Prostate gland (tissue), 2 donors: ENCODE measurements at places on chromosomes 1 and 21.

- DNase-seq = no peak
Measured at GRCh38 chr1:44418022-44418673, 13.1 kb downstream of the RNF220 start.

GRCh38 chr1:39657402-39657801 lies 14.5 kb downstream of the NT5C1A start:
- DNase-seq = no peak

- no peak for DNase-seq
Measured at GRCh38 chr1:98344731-98345130, 316.8 kb upstream of the SNX7 start.

- DNase-seq = no peak
Measured at GRCh38 chr1:200493344-200493743, 83.5 kb upstream of the ZNF281 start.

GRCh38 chr1:184665360-184665759 lies 89.3 kb downstream of the EDEM3 start:
- no peak for DNase-seq

GRCh38 chr1:78240191-78240590 lies 194.4 kb downstream of the GIPC2 start:
- DNase-seq = no peak

GRCh38 chr1:70112838-70113237 lies 92.5 kb downstream of the LRRC40 start:
- no peak for DNase-seq

- DNase-seq = no peak
Measured at GRCh38 chr1:234260578-234260977, 112.7 kb upstream of the COA6 start.

DNA sequence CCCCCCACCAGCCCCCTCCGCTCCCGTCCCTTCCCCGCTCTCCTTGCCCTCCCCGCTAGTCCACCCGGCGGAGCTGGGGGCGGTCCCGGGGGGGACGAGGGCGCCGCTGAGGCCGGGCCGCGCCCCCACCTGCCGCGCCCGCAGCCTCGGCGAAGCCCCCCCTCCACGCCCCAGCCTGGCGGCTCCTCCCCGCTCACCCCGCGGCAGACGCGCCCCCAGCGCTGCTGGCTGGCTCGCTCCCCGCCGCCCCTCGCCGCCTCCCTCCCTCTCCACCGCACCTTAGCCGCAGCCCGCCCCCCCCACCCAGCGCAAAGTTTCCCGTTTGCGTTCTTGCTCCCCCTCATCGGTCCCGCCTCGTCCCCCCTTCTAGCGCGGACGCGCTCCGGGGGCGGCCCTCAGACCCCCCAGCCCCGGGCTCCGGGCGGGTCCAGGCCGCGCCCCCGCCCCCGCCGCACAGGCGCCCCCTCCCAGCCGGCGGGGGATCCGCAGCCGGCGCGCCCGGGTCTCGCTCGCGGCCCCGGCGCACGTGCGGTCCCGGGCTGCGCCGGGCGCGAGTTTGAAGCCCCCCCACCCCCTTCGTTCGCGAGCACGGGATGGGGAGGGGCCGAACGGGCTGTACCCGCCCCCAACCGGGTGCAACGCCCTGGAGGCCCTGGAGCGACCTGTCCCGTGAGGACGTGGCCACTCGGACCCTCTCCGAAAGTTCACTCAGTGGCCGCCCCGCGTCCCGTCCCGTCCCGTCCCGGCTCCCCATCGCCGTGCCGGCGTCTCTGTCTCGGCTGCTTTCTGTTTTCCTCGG lies 623 bp downstream of the PTPRF start:
- peak; percentile 62 for DNase-seq

GRCh38 chr1:4586611-4587160 lies 67.7 kb upstream of the AJAP1 start:
- no peak for DNase-seq

- no peak for DNase-seq
Measured at GRCh38 chr1:108758796-108759195, 12.3 kb downstream of the STXBP3 start.

- DNase-seq = no peak
Measured at GRCh38 chr1:58447886-58448285, 98.6 kb downstream of the OMA1 start.

DNA sequence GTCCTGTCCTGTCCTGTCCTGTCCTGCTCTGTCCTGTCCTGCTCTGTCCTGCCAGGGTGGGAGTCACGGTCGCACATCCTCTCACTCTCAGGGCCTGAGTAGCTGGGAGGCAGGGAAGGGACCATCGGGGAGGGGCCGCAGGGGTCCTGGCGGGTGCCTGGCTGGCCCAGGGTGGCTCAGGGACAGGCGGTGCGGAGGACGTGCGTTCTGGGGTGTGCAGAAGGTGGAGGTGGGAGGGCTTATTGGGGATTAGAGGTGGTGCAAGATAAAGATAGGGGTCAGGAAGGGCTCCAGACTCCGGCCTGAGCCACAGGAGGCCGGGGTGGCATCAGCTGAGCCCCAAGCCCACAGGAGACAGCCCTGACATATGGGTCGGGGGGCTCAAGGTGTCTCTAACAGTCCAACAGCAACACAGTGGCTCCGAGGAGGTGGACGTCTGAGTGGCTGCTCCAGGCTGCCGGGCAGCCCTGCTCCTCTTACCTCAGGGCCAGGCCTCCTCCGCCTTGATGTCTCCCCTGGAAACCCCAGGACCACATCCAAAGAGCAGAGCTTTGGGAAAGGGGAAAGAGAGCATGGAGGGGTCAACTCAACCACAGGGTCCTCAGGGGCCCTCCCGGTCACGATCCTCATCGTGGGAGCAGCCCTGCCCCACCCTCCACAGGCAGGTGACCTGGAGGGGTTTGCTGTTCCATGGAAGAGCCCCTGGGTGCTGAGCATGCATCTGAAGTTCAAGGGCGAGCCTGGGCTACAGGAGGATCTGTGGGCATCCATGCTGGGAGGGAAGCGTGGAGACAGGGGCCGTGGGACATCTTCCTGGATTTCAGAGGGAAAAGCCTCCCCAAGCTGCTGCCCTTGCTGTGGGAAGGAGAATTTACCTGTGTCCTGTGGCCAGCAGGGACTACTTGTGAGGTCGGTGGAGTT lies 39.6 kb upstream of the ADARB1 start:
- DNase-seq = no peak

- no peak for DNase-seq
Measured at GRCh38 chr21:46562964-46563607, 41.8 kb downstream of the S100B start.

DNA sequence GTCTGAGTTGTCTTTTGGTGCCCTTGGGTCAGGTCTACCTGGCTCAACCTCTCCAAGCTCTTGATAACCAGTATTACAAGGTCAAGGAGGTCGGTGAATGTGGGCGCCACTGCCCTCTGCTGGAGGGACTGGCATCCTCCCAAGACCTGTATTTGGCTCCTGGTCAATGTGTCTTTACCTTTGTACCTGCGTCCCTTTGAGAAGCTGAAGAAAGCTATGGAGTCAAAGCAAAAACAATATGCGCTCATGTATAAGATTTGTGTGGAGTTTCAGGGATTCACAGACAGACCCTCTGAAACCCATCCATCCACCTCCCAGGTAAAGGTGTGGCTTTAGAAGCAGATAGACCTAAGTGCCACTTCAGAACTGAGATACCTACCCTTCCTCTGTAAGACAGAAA lies 61.8 kb upstream of the NBL1 start:
- peak; percentile 24 for DNase-seq

GRCh38 chr21:42056996-42057689 lies 14.0 kb upstream of the UMODL1 start:
- peak; percentile 93 for DNase-seq

DNA sequence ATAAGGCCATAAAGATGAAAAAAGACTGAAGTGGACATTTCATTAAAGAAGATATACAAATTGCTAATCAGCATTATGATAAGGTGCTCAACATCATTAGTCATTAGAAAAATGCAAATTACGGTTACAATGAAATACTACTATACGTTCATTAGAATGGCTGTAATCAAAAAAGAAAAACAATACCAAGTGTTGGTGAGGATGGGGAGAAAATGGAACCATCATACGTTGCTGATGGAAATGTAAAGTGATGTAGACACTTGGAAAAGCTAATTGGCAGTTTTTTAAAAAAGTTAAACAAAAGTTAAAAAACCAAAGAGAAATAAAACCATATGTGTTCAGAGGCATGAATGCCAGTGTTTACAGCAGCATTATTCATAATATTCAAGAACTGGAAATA lies 8.6 kb upstream of the SOD1 start:
- no peak for DNase-seq

DNA sequence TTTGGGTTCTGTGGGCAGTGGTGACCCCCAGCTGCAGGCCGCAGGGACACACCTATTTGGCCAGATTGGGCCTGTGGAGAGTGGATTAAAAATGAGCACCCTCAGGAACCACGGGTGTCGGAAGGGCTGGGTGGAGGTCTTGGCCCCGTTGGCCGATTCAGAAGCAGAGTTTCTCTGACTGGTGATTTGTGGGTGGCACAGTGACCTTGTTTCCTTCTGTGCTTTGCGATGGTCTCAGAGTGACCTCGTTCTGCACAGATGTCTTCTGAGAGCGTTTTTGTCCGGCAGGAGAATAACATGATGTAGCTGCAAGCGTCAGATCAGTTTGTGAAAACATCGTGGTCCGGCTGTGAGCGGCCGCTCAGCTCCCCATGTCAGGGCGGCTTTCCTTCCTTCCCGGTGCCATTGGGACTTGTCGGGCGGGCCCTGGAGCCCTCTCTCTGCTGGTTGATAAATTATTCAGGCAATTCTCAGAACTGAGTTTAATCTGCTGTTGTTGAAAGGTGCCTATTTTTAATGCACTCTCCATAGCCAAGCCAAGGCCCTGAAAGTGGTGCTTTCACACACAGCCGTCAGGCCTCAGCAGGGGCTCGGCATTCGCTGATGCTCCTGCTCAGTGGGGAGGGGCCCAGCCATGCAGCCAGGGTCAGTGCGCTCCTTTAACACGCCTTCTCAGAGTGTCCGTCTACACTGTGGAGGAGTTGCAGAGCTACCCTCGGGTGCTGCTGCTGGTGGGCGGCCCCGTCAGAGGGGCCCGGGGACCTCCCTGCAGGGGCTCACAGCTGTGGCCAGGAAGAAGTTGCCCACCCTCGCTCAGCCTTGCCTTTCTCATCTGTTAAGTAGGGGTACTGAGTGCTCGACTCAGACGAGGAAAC lies 26.8 kb downstream of the TRPM2 start:
- DNase-seq = no peak

DNA sequence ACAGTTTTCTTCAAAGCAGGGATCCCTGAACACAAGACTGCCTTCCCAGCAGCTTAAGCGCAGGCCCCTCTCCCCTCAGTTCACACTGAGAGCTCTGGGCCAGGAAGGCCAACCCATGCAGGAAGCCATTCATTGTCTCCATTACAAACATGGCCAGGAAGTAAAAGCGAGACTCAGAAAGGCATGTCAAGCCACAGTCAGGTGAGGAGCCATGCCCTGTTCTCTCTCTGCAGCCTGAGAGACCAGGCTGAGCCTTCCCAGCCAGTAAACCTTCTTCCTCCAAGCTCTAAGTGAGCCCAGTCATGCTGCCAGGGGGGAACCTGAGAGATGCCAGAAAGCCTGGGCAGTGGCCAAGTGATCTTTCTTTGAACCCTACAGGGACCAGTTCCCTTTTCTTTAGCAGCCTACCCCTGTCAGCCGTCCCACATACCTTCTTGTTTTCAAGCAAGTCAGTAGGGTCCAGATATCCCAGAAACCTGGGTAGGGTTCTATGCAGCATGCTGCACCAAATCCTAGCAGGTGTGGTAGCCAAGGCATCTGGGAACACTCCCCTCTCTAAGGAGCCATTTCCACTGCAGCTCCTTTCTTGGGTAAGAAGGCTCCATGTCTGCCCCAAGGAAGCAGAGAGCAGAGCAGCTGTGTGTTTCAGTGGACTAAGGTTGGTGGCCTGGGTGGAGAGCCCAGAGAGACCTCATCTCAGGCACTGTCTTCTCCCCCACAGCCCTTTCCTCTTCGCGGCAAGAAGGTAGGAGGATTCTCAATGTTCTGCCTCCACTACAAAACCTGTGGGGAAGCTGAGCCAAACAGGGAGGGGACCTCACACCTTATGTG lies 977 bp downstream of the TRAF3IP3 start:
- no peak for DNase-seq

DNA sequence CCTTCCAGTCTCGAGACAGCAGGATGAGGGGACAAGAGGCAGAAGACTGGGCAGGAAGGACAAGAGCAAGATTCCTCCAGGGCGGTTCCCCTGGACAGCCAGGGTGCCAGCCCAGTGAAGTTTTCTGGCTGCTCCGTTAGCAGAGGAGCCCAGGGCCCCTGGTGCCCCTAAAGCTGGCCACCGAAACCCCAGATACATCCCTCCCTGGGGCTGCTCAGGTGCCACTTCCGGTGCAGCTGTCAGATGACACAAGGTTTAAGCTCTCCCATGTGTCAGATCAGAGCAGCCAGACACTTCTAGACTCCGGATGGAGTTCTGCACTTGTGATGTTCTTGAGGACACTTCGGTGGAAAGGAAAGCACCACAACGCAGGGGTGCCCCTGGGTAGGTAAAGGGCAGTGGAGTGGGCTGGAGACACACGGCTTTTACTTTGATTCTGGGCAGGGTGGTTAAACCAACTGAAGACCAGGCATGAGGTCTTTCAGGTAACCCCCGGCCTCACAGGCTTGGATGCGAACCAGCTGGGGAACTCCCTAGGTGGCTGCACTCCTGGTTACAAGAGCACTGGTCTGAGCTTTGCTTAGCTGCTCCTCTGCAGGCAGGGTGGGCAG lies 85.7 kb downstream of the ITPKB start:
- no peak for DNase-seq

DNA sequence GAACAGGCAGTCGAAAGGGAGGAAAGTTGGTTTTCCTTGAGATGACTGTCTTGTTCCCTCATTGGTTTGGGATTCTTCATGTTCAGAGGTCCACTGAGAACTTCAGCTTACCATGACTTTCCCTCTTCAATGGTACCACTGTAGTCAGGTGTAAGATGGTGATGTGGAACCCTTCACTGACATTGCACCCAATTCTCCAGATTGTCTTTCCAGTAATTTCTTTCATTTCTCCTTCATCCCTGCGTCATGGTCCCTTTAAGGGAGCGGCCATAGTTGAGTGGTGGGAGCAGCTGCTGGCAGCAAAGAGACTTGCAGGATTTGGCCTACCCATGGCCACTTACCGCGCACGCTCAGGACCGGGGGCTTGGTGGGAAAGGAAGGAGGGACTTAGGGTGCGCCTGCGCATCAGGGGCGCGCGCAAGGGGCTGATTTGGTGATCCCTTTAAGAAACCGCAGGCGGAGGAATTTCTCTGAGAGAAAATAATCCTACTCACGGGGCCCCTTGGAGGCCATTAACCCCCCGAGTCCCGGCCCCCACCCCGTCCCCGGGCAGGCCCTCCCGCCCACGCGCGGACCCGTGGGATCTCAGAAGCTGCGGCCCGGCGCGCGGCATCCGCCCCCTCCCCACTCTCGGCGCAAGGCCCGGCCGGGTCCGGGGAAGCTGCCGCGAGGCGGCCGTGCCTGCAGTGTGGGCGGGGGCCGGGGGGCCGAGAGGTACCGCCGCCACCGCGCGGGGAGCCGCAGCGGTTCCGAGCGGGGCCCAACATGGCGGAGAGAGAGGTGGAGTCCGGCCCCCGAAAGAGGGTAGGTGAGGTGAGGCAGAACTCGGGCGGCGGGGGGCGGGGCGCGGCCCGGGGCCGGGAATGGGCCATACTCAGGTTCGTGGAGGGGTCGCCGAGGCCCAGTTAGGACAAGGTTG lies at the start of gene ZMYM4:
ZMYM4 (plus strand) TSS at position 428 of the 919 bp plus-strand sequence; CDS start at position 766, 338 bp downstream.
- DNase-seq = peak; percentile 76
